ENCODE measurements at places on chromosomes 5 and 9.

- DNase-seq: no peak
These were observed 81.2 kb downstream of the ZCCHC7 start for GRCh38 chr9:37201581-37201980.

- no peak for DNase-seq
These were observed 1.3 kb downstream of the ANXA1 start for GRCh38 chr9:73152953-73153352.

DNA sequence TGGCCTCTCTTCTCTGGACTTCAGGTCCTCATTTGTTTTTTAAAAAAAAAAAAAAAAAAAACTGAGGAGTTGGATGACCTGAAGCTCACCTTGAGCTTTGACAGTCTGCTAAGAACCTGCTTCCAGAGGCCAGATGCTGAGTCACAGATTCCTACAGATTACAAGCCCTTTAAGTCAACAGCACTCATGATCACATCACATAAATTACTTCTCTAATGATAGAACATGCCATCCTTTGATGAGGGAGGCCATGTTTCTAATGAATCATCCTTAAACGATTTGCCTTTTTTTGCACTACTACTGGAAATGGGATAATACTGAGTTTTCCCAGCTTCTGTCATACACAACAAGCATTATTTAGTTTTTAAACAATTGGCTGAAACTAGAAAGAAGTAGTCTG, 34.2 kb upstream of the MYOT start:
- DNase-seq: no peak

DNA sequence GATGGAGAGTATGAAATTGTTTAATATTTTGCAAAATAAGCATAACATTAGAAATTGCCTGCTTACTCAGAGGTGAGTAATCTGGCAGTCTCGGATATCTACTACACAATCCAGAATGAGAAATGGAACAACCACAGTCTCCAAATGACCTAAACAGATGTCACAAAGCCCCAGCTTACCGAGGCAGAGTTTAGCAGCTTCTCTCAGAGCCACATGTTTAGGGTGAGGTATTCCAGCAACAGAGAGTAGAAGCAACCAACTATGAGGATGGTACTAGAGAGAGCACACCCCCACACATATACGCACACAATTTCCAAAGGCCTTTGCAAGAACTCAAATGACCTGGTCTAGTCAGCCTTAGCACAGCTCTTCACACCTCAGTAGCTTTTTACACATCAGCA, 122.7 kb upstream of the LPAR1 start:
- no peak for DNase-seq

- peak; percentile 59 for DNase-seq
These were observed 310.5 kb downstream of the DMAC1 start for GRCh38 chr9:7489036-7489435.

- no peak for DNase-seq
These were observed 13.1 kb downstream of the DIAPH1 start for GRCh38 chr5:141605523-141606277.

- no peak for DNase-seq
These were observed 51.4 kb downstream of the COL23A1 start for GRCh38 chr5:178538741-178539229.

GRCh38 chr5:176389135-176390123, 878 bp downstream of the HIGD2A start:
- DNase-seq: no peak

- no peak for DNase-seq
These were observed 2.5 kb downstream of the TBC1D9B start for GRCh38 chr5:179905161-179905560.

Measured in NCI-H2081 (cell line).